ENCODE measurements at places on chromosomes 2 and 18.
A peak's percentile ranks its signal among the peaks of the same experiment; 100 is the strongest.

GRCh38 chr18:53909668-53910067 is 314.8 kb downstream of the MBD2 start:
- DNase-seq: peak; percentile 18

DNA sequence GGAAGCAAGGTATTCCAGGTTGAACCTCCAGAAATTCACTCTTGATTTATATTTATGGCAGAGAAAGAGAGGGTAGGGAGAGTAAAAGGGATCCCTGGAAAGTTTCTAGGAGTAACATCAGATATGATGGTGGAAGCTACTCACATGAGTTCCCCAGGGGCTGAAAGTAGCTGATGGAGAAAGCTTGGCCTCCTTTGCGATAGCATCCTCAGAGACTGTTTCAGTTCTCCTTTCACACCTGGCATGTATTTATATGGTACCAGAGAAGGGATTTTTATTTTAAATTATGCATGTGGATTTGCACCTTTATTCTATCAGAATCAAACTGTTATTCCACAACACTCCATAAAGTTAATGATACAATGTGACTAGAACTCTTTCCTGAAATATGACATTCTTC is 126.3 kb upstream of the OSR1 start:
- DNase-seq: no peak

DNA sequence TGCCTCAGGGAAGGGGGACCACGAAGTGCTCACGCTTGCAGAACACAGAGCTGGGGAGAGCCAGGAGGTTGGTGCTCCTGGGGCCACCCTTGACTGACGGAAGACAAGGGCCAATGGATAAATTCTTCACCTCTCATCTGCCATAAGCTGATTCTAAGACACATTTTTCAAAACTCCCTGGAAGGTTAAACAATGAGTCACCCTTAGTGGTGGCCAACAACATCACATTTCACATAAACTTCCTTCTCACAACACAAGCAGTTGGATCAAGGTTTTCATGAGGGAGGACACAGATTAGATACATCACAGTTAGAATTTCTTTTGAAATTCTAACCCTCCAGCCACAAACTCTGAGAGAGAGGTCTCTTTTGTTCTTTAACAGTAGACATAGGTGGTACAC is 713.6 kb upstream of the POU3F3 start:
- DNase-seq: no peak

GRCh38 chr2:20744366-20745335 is 77.7 kb downstream of the GDF7 start:
- no peak for DNase-seq

DNA sequence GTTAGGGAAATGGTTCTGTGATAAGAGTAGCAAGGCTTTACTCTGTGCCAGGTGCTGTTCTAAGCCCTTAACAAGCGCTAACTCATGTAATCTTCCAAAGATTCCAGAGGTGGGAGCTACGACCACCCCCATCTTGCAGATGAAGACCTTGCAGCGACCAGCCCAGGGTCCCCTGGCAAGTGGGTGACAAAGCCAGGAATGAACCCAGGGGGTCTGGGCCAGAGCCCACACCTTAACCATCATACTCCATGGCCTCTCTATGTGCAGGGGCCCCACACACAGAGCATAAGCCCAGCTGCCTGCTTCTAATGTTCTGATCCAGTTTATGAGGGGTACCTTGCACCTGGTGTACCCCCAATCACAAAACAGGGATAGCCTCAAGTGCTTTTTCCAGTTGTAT is 105.3 kb downstream of the ZBTB7C start:
- no peak for DNase-seq

DNA sequence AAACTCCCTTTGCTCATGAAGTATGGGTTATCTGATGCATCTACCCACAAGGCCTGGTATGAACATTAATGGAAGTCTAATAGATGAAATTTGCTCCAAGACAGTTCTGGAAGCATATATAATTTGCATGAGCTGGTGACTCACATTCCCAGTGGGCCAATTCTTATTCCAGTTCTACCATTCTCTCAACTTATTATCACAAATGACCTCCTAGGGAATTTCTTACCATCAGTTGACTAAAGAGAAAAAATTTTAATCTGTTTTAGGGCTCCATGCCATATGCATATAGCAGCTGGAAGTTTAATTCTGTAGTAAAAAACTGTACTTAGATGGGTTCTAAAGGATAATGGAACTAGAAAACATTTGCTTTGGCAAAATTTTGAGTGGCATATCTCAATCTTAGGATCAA is 165.2 kb upstream of the COL3A1 start:
- no peak for DNase-seq

- DNase-seq: no peak
These were observed 47.7 kb downstream of the PLCL1 start for GRCh38 chr2:197852108-197852507.

DNA sequence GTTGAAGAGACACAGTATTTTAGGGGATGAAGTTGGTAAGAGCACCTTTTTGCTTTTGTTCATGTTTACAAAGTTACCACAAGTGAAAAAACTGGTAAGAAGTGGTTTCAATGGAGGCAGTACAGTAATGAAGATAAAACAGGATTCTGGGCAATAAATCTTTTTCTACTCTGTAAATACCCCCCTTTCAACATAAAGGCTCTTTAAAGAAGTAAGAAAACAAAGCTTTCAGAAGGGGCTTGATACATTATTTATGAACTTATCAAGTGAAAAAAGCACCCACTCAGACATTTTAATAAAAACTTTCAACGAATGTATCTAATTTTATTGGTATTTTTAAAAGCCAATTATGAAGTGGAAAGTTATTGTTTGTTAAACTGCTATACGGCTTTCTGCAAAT is 522.9 kb downstream of the ZEB2 start:
- DNase-seq: no peak

DNA sequence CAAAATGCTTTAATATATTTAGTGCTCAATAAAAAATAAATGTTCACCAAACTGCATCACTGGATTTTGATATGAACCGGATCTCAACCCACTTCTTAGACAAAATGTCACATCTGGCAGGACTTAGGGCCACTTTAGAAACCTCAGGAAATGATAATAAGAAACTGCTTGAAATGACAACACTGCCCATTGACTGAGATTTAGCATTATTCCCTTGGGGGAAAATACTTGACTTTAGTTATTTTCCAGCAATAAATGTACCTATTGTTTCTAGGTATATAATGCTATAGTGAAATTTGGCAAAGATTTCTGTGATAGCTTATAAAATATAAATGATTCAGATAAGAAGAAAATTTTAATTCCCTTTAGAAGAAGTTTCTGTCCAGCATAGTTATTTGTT is 195.1 kb downstream of the ICOS start:
- no peak for DNase-seq

All from HEK293T (cell line).